ENCODE measurements at places on chromosomes 6 and 20.

GRCh38 chr20:42281801-42282200 lies 663.6 kb upstream of the CHD6 start:
- DNase-seq, result no peak

- DNase-seq, result no peak
These were observed 58.2 kb upstream of the RNGTT start for GRCh38 chr6:89021629-89022028.

DNA sequence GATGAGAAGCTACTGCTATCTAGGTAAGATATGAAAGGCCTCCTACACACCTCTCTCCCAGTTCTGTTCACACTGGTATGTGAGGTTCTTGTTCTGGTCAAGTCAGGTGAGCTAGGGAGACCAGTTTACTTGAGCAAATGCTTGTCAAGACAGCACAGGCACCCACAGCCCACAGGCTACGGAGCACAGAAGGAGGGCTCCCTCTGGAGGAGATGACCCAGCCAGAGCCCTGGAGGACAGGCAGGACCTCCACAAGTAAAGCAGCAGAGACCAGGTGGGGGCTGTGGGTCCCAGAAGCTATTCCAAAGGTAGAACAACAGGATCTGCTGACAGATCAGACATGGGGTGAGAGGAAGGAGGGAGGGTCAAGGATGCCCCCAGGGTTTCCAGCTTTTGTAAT lies 13.2 kb downstream of the MMP24OS start:
- DNase-seq, result peak; percentile 58

DNA sequence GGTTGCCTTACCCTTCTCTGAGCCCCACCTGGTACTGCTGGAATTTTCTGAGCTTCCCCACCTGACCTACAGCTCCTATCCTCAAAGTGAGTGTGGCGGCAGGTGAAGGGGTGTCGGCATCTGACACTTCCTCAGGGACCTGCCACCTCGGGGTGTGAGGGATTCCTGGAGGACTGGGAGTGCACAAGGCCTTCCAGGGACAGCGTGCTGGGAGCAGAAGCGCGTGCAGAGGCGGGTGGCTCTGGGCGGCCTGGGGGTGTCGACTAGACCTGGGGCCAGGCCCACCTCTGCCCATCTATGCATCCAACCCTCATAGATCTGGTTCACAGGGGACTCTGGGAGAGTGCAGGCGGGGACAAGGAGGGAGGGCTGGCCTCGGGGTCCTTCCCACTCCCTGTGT lies 7.8 kb downstream of the DLGAP4 start:
- DNase-seq, result no peak

GRCh38 chr20:33948480-33948879 lies 45.2 kb upstream of the RALY start:
- no peak for DNase-seq

DNA sequence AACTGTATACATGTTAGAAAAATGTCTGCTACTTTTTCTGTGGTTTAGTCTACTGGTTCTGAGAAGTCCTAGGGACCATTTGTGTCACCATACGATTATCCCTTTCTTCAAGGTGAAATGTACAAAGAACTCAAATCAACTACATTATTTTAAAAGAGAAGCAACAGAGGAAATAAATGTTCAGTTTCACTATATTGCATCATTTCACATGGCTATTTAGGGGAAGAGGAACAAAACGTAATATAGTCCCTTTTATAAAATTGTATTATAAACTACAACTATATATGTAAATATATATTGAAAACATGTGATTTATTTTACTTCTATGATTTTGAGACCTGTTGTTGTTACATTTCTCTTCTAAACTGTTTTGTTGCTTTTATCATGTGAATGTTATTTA lies 1308.0 kb downstream of the EPHA7 start:
- no peak for DNase-seq

DNA sequence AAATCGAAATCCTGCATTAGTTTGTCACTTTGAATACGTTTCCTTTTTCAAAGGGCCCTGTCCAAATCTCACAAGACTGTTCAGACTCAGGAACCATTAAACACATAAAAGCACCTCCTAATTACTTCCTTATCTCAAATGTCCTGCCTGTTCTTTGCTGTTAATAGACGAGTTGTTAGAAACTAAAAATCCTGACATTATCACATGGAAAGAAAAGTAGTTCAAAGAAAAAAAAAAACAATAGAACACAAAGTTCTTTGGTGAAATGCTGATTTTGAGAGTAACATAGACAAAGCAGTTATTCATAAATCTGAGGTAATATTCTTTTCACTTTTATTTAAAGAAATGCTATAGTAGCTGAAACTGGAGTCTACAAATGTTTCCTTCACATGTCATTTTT lies 12.1 kb upstream of the TAB2 start:
- no peak for DNase-seq

- no peak for DNase-seq
These were observed 50.2 kb downstream of the INSM1 start for GRCh38 chr20:20417876-20418676.
